Activated T-helper 9 cell treated with anti-CD3 and anti-CD28 coated beads, Interleukin-2, amount 50 U/mL, for 16 hours (primary cell): ENCODE measurements at places on chromosomes 16 and 17.

GRCh38 chr17:74339537-74340195 lies 13.6 kb downstream of the KIF19 start:
- DNase-seq: no peak

DNA sequence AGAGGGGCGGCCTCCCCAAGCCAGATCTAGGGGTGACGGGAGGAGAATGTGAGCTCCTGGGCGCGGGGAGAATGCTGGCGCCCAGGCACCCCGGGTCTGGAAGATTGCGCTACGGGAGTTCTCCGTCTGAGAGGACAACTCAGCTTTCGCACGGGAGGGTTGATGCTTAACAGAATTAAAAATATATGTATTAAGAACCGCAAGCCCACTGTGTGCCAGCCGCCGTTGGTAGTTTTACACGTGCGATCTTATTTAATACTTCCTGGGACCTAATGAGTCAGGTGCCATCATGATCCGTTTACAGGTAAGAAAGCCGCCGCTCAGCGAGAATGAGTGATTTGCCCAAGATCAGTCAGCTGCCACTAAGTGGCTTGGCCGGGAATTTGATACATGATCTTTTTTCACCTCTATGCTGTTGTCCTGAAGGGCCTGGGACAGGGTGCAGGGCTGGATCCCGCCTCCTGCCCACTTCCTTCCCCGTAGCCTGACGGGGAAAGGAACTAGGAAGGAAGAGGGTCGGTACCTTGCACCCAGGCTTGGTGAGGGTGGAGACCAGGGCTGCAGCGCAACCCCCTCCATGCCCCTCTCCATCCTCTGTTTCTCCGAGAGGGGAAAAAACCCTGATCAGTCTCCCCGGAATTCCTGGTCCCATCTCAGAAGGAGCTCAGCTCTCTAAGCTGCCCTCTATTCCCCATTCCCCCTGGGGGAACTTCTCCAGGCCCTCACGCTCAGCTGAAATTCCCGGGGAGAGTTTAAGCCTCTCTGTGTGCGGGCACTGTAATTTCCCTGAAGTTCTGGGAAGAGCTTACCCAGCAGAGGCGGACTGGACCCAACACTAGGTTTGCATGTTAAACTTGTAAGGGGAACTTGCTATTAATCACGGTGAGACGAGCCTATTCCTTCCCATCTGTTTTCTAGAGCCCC lies 983 bp downstream of the VAT1L start:
- DNase-seq: no peak

DNA sequence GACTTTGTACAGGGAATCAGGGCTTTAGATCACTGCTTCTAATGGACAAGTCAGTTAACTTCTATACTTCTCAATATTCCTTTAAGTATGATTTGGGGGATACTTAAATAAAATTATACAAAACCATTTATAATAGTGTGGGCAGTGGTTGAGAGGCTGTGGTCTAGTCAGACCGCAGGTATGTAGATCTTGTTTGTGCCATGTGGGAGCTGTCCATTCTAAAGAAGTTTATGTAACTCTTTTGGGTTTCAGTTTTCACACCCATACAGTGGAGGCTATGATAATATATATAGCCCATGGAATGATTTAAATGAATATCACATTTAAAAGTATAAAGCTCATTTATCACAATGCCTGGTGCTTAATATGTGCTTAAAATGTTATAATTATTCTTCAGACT lies 654.3 kb upstream of the KIF2B start:
- DNase-seq: no peak

DNA sequence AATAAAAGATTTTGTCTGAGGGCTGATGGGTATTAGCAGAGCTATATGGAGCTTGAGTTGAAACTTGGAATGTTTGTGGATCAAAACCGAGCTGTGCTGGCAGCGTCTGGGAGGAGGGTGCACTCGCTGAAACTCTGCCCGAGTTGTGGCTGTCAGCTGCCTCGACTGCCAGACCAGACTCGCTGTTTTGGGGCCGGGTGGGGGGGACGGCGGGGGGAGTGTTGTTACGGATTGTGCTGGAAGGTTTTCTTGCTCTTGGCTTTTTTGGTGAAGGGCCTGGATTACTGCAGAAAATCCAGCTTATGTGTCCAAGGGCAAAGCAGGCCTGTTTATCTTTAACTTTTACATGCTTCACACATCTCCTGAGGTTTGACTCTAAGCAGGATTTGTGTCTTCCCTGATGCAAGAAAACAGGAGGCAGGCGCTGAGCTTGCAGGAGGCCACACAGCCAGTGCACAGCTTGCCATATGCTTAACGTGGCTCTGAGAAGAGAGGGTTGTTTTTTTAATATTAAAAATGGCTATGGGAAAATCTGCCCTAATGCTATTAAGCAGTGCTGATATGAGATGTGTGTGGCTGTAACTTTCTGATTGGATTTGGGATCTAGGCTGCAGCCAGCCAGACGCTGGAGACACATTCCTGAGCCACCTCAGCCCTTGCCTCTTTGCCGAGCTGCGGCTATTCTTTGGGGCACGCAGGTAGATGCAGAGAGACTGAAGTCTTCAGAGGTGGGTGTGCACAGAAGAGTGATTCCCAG lies 20.5 kb upstream of the RPTOR start:
- DNase-seq: no peak

DNA sequence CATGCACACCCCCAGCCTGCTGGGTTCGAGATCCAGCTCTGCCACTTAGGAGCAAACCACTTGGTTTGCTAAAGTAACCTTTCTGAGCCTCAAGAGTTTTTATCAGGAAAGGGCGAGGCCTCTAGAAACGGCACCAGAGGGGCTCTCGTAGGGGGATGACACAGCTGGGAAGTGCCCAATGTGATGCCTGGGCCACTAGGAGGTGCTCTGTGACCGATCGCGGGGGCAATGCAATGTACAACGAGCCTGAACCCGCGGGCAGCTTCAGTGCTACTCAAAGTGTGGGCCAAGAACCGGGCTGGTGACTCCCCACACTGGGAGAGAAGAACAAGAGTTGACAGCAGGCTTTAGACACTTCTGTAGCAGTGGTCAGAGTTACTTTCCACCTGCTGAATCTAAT lies 9.4 kb downstream of the C16orf89 start:
- DNase-seq: peak; percentile 3

DNA sequence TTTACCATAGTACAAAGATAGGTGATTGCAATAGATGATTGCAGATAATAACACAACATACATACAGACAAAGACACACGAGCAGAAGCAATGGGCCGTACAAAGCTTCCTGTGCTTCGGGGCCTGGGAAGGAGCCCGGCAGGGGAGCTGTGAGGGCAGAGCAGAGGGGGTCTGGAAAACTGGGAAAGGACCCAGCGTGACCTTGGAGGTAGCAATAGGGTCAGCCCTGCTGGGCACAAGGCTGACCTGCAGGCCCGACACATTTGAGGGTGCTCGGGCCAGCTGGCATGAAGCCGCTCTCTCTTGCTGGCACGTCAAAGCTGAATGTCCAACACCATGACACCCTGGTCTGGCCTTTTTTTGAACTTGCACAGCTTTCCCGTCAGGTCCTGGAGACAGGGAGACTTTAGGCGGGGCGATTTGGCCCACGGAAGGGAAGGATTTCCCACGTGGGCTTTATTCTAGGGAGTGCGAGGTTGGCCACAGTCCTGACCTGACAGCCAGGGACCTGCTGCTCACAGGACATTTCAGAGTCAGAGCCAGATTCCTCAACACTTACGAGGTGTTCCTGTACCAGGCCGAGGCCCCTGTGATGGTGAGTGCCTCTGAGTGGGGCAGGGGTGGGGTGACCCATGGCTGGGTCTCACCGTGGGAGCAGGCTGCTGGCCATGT lies 83.2 kb downstream of the NTN1 start:
- DNase-seq: no peak

- DNase-seq: no peak
These were observed 36.4 kb downstream of the EFCAB5 start for GRCh38 chr17:29977836-29978235.

DNA sequence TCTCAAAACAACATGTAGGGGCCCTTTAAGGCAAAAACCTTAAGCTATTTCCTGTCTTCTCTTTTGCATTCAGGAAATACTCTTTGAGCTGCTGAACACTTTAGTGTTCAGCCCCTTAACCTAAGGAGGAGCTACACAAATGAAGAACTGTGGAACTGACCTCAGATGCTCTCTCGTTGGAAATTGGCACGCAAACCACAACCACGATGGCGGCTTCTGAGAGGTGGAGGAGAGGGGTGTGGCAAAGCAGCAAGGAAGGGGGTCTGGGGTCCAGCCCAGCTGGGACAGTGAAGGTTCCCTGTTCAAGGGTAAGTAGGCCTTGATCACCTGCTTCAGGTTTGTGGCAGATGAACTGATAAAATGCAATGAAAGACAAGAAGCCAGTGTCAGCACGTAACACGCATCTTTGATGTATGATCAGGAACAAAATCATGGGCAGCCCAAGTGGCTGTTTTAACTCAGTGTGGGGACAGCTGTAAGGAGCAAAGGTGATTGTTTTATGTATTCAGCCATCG lies 291.6 kb upstream of the TNRC6C start:
- peak; percentile 34 for DNase-seq

DNA sequence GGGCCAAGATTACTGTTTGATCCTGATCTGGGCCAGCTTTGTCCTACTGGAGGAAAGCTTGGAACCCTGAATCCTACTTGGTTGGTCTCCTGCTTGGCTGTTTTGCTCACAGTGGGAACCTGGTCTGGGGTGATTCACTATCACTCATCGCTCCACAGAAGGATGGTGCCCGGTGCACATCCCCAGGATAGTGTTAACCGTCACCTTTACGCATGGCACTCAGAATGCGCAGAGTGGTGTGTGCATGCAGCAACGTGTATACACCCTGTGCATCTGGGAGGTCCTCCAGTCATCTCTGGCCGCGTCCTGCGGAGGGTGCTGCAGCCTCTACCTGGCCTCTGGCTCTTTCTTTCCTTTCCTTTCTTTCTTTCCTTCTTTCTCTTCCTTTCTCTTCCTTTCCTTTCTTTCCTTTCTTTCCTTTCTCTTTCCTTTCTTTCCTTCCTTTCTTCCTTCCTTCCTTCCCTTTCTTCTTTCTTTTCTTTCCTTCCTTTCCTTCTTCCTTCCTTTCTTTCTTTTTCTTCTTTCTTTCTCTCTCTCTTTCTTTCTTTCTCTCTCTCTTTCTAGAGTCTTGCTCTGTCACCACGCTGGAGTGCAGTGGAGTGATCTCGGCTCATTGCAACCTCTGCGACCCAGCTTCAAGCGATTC lies 13.1 kb downstream of the SOCS3 start:
- DNase-seq: no peak

GRCh38 chr17:31158746-31159377 lies 64.1 kb downstream of the NF1 start:
- DNase-seq: no peak

- DNase-seq: no peak
These were observed 2.9 kb downstream of the SRL start for GRCh38 chr16:4239020-4239419.

DNA sequence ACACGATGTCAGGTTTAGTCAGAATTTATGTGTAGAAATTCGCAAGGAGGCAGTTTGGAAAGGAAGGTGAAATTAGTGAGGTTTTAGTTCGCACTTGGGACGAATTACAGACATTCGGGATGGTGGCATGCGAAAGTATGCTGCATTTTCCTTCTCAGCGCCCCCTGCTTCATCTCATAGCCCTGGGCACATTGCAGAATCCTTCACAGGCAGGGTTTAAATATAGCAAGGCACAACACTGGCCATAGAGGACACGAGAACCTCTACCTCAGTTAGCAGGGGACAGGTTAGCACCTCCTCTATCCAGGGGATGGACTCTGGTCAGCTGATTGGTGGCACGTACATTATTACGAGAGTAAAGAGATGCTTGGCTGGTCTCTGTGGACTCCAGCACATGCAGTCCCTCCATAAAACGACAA lies 47.5 kb downstream of the MAP2K6 start:
- DNase-seq: no peak

DNA sequence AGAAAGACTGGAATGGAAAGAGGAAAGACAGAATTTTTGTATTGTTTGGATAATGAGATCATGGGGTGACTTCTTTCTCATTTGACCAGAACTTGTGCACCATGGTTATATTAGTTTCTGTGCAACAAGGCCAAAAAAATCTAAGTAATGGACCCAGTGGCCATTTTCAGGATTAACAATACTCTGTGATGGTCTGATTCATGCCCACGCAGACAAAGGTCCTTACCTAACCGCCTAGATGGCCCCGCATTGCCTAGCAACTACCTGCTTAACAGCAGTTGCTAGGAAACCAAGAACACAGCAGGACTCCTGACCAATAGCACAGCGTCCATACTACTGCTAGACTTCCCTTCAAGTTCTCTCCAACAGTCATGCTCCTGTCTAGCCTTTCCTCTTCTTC lies 22.4 kb downstream of the MIS12 start:
- DNase-seq: no peak
